Activated CD4-positive, alpha-beta memory T cell treated with anti-CD3 and anti-CD28 coated beads for 36 hours (primary cell): ENCODE measurements at places on chromosomes 1 and 21. TPM values are rescaled to one million over a fixed set of nuclear protein-coding genes. Genes with fewer than 3 reads are reported as not detected.

GRCh38 chr1:68013351-68013750 is 37.1 kb downstream of the DIRAS3 start:
- no peak for DNase-seq

Gene IL19
- total RNA-seq = not detected

Gene OR4F29
- total RNA-seq = not detected

DNA sequence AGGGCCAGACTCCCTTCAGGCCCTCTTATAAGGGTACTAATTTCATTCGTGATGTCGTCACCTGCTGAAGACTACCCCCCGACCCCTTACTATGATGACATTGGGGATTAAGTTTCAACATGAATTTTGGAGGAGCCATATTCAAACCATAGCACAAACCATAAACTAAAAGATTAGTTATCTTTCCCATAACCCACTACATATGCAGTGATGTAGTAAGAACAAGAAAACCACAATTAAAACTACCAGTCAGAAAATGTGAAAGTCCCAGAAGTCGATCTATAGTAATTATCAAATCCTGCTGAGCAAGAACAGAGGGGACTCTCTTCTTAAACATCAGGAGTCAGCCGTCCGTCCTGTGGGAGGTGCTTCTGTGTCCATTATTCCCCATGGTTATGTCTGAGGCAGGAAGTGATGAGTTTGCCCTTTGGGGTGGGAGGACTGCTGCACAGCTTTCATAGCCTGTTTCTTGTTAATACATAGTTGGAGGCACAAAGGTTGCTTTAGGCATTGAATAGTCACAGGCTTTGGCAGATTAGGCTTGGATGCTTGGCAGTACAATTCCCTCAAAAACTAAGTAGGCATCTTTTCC is 35.9 kb upstream of the PTGFRN start:
- peak; percentile 62 for DNase-seq

Gene CELA3A
- not detected for total RNA-seq

Gene FMO5
- 0.27 TPM for total RNA-seq

- DNase-seq = no peak
Observed at GRCh38 chr1:87150143-87150542, 178.5 kb upstream of the LMO4 start.

DNA sequence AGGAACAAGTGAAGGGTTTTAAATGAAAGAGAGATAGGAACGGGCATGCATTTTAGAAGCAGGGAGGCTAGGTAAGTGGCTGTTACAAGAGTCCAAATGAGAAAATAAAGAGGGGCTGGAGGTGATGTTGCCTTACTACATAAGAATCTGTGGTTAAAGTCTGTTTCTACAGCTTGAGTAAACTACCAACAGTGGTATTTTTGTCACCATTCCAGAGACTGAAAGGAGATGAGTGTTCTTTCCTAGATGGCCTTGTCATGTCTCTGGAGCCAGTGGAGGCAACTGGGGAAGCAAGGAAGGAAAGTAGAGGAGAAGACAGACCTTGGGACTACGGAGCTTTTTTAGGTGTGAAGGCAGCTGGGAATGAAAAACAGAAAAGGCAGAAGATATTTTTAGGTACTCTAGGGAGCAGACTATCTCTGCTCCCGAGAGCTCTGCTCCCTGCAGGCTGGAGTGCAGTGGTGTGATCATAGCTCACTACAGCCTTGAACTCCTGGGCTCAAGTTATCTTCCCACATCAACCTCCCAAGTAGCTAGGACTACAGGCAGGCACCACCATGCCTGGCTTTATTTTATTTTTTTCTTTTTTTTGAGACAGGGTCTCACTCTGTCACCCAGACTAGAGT is 12.2 kb downstream of the HDAC1 start:
- no peak for DNase-seq

Gene RAD54L
- 65.0 TPM for total RNA-seq

DNA sequence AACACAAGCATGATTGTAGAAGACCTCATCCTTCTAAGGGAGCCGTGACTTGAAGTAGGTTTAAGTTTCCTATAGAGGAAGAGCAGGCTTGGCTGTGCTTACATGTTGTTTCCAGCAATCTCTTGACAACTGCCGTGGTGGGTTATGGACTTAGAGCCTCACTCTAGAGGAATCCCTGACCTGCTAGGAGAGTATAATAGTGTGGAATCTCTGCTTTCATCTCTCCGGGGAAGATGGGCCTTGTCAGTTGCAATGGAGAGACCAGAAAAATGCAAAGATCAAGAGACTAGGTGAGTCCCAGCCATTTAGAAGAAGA is 137.6 kb downstream of the MIS18A start:
- no peak for DNase-seq

DNA sequence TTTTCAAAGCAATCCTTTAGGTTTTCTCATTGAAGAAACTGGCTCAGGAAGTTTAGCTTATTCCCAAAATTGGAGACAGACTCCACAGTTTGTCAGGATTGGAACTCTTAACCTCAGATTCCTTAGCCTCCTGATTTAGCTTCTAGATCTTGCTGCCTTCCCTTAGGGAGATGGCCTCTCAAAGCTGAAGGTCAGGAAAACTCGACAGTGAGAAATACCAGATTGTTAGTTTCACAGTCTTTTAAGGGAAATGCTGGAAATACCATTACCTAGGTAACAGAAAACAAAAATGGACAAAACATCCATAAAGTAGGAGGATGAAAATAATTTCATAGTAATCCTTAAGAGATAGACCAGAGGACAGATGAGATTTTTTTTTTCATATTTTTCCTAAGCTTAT is 7.8 kb downstream of the RASAL2 start:
- no peak for DNase-seq

DNA sequence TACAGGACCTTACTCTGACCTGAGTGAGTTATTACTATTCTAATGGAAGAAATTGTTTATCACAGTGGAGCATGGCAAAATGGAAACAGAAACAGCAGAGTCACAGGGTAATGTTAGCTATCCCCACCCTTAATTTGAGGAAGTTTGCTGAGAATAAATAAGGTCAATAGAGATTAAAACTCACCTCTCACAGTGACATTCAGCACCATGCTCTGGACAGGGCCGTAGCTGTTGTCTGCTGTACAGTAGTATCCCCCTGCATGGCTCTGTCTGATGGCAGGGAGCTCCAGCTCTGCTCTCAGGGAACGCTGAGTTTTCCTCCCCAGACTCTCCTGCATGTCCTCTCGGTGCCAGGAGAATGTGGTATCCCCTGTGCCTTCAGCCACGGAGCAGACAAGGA is 11.9 kb downstream of the FCRL4 start:
- DNase-seq = no peak

Gene KCNA2
- 0.24 TPM for total RNA-seq

DNA sequence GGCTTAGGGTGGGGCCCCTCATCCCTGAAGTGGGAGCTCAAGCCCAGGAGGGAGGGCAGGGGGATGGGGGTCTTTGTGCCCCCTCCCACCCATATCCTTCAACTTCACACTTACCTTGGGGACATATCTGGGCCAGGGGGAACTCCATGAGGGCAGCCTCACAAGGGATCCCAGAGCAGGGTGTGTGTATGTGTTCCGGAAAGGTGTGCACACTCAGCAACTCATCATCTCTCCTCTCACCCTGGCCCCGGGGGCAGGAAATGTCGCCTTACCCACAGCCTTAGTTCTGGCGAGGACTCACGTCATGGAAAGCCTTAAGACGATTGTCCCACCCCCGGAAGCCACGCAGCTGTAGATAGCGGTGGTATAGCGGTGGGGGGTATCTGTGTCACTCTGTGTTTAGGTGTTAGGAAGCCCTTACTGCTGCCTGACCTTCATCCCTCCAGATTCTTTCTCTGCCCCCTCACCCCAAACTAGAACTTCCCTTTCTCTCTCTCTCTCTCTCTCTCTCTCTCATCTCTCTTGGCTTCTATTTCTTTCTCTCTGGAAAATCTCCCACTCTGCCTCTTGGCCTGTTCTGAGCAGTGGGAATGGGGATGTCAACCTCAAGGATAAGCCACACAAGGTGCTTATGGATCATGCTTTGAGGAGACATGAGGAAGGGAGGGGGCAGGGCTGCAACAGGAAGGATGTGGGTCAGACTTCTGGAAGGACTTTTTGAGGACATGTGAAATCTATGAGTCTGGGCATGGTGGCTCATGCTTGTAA is at the start of gene SH2D2A:
Gene SH2D2A (minus strand): TSS at position 288 of the 768 bp plus-strand sequence. CDS start 140 bp downstream, at position 148.
- DNase-seq = peak; percentile 98

Gene ZBTB8B
- total RNA-seq = not detected

Gene SPRR2E
- total RNA-seq = not detected

Gene CXADR
- total RNA-seq = 0.29 TPM

Gene TAS1R1
- not detected for total RNA-seq

Gene TMOD4
- total RNA-seq = 2.7 TPM

DNA sequence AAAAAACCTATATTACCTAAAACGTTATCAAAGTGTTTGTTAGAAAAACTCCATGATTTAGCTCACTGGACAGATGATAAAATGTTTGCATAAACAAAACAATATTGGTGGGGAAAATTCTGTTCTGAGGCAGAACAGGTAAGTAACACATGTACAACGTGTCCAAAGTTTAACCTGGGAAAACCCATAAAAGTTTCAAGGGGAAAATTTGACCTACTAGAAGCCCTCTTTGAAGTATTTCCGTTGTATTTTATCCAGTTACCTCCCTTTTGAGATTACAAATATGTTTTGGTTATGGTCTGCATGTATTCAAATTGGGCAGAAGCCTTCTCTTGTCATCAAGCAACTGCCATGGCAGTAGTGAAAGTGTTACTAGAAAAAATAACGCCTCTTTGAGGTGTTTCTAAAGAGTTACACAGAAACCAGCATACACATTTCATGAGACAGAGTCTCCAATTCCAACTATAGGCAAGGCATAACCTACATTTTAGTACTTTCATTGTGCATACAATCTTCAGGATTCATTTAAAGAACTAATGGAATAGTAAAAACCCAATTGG is 58.0 kb upstream of the PDC start:
- DNase-seq = no peak

DNA sequence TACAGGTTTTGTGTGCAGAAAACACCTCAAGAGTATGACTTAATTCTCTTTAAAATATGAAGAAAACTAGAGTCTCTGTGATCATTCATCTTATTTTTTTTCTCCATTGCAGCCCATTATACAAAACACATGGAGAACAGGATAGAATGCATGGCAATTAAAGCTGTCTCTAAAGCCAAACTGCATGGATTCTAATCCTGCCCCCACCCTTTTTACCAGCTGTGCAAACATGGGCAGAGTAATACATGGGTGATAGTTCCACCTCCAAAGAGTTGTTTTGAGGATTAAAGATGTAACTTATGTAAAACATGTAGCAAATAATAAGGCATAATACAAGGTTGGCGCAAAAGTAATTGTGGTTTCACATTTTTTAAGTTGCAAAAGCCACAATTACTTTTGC is 114.4 kb downstream of the CLEC20A start:
- DNase-seq = no peak

DNA sequence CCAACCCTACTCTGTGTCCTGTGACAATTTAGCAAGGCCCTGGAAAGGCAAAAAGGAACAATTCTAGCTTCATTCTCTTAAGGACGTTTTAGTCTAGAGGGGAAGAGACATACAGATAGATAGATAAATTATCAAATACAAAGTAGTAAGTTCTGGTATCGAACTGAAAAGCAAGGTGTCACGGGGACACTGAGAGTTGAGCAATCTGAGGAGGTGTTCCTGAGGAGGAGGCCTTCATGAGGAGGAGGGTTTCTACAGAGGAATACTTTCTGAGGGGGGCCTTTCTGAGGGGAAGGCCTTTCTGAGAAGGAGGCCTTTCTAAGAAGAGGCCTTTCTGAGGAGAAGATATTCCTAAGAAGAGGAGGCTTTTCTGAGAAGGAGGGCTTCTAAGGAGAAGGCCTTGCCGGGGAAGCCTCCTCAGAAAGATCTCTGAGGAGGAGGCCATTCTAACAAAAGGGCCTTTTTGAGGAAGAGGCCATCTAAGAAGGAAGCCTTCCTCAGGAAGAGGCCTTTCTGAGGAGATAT is 155.9 kb upstream of the COA6 start:
- DNase-seq = no peak

GRCh38 chr1:66476774-66477173 is 57.2 kb upstream of the SGIP1 start:
- DNase-seq = no peak

- peak; percentile 66 for DNase-seq
Observed at GRCh38 chr1:92784021-92784638, 778 bp downstream of the EVI5 start.

DNA sequence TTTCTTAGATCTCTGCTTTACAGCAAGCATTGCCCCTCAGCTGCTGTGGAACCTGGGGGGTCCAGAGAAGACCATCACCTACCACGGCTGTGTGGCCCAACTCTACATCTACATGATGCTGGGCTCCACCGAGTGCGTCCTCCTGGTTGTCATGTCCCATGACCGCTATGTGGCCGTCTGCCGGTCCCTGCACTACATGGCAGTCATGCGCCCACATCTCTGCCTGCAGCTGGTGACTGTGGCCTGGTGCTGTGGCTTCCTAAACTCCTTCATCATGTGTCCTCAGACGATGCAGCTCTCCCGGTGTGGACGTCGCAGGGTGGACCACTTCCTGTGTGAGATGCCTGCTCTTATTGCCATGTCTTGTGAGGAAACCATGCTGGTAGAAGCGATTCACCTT is 33.4 kb upstream of the OR2B11 start:
- no peak for DNase-seq

Gene ITLN1
- not detected for total RNA-seq

Gene GNAT2
- total RNA-seq = 0.31 TPM

- no peak for DNase-seq
Observed at GRCh38 chr21:37737507-37737906, 178.8 kb downstream of the KCNJ6 start.

DNA sequence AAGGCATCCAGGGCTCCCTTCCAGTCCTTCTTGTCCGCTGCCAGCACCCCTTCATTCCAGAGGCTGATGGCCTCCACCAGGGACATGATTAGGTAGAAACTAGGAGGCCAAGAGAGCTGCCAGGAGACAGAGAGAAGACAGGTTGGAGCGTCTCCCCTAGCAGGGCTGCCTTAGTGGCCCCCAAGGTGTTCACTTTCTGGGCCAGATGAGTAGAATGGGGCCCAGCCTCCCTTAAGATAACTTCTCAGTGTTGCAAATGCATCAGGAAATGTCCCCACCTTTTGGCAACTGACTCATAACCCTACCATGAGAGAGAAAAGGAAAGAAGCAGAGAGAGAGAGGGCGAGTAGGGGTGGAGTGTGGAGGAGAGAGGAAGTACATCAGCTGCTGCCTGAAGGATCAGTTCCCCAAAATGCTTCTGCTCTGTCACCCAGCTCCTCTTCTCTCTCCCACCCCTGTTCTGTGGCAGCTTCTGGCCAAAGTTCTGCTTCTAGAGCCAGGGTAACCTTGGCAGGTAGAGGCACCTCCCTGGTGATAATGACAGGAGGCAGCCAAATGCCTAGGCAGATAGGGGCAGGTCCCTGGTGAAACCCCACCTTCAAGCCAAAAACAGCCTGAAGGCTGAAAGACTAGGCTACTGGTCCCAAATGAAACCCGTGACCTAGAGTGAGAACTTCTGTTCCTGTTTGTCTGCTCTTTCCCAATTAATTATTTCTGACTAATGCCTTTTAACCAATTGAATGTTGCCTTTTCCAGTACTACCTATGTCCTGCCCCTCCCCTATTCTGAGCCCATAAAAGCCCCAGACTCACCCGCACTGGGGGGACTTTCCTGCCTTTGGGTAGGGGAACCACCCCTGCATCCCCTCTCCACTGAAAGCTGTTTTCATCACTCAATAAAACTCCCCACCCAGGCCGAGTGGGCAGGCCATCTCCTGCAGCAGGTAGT is at the start of gene NCF2:
Gene NCF2 (minus strand): TSS at position 216 of the 948 bp plus-strand sequence. CDS start 130 bp downstream, at position 86.
- peak; percentile 71 for DNase-seq

GRCh38 chr1:181396171-181396670 is 87.1 kb upstream of the CACNA1E start:
- DNase-seq = peak; percentile 70
